Activated T-cell treated with anti-CD3 and anti-CD28 coated beads for 48 hours (primary cell): ENCODE measurements at places on chromosomes 16 and 17.

GRCh38 chr17:38892620-38893019 is 22.8 kb downstream of the LASP1 start:
- DNase-seq = no peak

- DNase-seq = no peak
Observed at GRCh38 chr16:86734543-86735460, 156.5 kb downstream of the FOXL1 start.

- no peak for DNase-seq
Observed at GRCh38 chr16:17998550-17998949, 338.0 kb downstream of the NPIPA8 start.

GRCh38 chr16:48013491-48013901 is 142.3 kb downstream of the ABCC12 start:
- DNase-seq = no peak

DNA sequence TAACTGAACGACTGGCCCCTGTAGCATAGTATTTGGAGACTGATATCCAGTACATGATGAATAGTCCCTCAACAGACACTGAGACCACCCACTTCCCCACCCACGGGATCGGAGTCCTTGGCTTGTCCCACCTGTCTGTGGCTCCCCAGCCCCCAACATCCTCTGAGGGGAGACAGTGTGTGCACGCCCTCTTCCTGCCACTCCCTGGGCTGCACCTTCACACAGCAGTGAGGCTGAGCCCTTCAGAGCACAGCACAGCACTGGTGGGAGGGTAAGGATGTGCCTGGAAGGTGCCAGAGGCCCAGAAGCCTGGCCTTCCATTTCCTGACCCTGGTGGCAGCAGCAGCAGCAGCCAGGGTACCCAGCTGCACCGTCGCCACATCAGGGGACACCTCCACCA is 11.0 kb downstream of the DNASE1 start:
- no peak for DNase-seq

GRCh38 chr17:40028595-40028994 is 13.4 kb downstream of the CSF3 start:
- no peak for DNase-seq
